ENCODE measurements at places on chromosomes 16 and 17.

DNA sequence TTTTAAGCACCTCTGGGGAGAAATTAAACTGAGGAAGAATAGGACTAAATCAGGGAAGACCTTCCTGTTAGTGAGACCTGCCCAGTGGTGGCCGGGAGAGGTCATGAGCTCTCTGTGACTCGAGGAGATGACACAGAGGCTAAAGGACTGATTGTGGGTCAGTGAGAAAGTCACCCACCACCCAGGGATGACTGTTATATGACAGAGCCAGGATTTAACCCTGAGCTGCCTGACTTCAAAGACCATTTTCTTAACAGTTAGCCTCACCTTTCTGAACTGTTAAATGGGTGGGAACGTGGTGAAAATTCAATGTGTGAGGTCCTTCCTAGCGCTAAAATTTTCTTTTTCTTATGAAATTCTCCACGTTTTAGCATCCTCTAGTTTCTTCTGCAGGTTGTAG is 72.5 kb downstream of the WSB1 start:
- no peak for DNase-seq

- DNase-seq = no peak
Observed at GRCh38 chr16:1345087-1345486, 6.6 kb downstream of the TSR3 start.

DNA sequence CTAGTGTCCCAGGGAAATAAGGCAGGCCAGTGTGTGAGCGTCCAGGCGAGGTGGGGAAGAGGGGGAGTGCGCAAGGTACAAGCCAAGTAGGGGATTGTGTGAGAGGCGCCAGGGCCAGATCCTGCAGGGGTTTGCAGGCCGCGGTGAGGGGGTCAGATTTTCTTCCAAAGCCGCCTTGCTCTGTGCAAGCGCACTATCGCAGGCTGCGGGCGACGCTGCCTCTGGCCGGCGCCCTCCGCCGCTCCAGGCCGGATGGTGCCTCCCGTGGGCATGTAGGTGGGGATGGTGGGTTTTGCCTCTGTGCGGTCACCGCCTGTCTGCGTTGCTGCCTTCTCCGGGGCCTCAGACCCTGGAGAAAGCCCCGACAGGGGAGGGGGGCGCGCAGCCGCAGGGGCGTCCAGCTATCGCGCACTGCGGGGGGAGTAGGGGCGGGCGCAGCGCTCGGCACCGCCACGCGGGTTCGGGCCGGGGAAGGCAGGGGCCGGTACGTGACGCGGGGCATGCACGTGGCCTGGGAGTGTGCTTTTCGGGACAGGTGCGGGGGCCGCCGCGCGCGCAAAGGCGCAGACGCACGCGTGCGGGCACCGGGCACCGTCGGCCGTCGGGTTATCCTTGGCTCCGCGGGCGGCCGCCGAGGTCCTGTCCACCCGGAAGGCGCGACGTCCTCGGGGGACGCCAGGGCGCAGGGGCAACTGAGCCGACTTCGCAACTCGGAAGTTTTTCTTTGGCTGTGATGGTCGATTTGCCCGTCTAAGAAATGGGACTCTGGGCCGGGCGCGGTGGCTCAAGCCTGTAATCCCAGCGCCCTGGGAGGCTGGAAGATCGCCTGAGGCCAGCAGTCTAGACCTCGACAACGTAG is 1.1 kb upstream of the HAPSTR1 start:
- peak; percentile 18 for DNase-seq

DNA sequence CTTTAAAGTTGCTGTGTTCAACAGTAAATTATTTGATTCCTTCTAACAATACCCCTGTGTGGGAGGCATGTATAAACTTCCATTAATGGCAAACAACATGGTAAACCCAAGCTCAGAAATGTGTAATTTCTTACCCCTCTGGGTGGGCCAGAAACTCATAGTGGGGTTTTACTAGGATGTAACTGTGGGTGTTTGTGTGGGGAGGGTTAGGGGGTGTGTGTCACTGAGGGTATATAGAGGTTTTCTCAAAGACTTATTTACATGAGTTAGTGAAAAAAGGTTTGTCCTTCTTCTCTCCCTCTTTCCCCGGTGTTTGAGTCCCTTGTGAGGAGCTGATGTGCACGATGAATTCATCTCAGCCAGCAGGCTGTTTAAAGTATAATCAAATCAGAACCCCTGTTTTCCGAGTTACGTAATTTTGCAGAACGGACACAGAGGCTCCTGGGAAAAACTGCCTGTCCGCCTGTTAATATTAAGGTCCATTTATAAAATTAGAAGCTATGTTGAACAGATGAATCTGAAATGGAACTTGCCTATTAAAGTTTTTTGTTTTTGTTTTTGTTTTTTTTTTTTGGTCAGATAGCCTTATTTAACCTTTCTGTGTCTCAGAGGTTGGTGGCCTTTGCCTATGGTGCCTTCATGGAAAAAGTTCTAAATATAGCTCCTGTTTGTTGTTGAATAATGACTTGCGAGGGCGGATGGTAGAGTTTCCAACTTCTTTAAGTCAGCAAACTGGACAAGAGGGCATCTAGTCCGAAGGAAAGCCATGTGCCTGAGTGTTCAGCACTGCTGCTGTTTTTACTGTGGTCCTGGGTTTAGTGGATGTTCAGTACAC is 73.3 kb downstream of the MSI2 start:
- DNase-seq = no peak

DNA sequence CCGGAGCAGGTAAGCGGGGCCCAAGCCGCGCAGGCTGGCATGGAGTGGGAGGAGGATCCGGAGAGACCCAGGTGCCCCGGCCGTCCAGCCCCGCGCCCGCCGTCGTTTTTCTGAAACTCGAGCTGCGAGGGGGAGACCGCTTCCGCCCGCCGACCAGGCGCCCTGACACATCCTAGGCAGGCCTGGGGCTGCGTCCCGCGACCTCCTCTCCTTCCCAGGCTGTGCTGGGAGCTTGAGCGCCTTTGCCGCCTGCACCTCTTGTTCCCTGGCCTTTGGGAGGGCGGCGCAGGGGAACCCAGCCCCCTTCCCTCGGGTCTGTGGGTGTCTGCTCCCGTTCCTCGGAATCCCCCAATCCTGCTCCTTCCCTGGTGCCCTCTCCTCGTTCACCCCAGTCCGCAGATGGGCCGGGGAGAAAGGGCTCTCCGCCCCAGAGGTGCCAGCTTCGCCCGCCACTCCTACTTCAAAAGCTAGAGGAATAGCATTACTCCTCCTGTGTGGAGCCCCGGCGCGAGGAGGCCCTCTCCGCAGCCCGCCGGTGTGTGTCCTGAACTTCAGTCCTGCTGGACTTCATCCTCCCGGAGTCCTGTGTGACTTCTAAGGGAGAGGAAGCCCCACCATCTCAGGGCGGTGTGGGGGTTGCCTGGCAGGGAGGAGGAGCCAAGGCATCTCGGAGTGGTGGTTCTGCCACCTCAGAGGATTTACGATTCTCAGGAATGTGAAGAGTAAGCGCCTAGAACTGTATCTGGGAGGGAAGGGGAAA is 1.0 kb downstream of the NHERF1 start:
- no peak for DNase-seq

- no peak for DNase-seq
Observed at GRCh38 chr16:84482001-84482891, 22.2 kb downstream of the MEAK7 start.

DNA sequence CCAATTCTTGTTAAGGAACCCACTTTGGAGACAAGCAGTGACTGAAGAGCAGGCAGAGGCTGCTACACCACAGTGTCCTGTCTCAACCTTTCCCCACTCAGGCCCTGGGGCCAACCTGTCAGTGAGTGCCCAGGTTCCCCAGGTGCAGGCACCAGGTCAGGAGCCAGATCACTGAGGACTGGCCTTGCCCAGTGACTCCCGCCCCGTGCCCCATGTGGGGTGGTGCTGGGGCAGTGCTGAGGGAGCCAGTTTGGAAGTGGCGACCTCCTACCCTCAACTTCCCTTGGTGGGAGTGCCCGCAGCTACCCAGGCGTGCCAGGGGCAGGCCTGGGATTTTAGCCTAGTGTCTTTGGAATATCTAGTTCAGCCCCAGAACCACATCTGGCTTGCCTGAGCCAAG is 29.3 kb downstream of the SREBF1 start:
- no peak for DNase-seq

GRCh38 chr16:66622863-66623262 is 18.4 kb downstream of the CMTM3 start:
- DNase-seq = no peak

DNA sequence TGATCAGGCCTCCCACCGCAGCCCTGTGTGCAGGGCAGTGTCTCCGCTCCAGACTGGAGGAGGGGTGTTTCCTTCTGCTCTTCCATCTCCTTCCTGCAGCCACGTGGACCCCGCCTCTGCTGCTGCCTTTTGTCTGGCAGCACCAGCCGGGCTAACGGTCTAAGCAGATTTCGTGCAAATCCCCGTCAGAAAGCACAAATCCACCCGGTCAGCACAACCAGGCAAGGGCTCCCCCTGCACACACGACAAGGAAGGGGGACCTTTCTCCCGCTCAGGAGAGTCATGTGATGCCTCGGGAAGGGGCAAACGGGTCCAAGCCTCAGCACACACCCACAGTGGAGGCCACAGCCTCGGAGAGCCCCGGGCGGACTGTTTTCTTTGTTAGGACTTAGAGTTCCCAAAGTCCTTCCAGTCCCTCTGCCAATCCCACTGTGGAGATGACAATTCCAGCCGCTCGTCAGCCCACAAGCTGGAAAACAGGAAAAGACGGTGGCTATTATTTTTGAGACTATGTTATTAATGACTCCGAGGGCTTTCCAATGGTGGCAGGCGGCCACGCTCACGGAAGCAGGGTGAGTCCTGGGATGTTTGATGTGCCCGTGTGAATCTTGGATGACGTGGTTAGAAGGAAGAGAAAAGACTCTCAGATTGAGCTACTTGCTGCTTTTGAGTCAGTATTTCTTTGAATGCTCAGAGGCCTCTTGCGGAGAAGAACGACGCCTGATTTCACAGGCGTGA is 22.5 kb upstream of the MEAK7 start:
- no peak for DNase-seq

DNA sequence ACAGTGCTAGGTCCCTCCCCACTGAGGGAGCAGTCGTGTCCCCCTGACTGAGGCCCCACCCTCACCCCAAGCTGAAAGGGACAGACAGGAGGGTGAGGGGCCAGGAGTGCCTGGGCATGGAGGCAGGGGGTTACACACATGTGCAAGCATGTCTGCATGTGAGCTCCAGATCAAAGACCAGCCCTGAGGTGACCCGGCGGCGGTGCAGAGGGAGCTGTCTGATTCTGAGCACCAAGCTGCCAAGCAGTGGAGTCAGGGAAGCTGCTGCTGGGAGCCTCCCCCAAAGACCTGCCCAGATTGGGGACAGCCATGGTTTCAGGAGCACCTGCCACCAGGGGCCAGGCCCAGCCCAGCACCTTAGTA is 5.5 kb downstream of the DLX3 start:
- DNase-seq = no peak

DNA sequence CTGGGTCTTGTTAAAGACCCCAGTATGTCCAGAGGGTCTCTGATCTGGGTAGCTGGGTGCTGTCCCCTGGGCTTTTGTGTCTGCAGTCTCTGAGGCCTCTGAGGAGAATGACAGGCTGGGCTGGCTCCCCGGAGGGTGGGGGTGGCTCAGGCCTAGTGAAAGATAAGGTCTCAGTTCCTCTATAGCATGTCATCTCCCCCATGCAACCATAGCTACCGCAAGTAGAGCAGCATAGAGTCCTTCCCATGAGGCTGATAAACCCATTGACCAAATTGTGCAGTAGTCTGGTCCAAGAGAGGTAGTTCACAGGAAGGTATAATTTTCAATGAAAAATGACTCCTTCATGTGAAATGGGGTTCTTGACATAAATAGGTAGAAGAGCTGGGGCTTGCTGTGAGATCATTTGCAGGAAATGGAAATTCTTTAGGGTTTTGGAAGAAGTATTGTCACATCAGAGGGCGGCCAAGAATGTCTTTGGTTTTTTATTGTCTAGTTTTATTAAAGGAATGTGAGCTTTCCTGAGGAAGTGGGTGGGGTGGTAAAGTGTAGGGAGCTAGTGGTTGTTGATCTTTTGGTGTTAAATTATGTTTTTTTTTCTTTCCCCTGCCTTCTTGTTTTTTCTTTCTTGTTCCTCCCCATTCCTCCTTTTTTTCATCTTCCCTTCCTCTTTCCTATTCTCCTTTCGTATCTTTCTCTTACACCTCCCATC is 21.0 kb downstream of the SLC7A6OS start:
- no peak for DNase-seq

- no peak for DNase-seq
Observed at GRCh38 chr17:38415250-38416194, 12.7 kb upstream of the ARHGAP23 start.

DNA sequence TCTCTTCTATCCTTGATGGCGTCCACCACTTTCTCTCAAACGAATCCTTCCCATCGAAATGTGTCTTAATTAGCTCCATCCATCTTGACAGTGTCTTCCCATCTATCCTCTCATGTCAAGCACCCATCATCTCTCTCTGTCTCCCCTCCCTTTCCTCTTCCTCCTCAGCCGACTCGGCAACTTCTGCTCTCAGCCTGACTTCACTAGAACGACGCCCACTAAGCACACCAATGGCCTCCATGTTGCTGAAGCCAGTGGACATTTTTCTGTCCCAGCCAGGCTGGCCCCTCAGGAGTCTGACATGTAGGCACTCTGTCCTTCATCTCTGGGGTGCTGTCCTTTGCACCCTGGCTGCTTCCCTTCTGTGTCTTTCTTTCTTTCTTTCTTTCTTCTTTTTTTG is 2.5 kb upstream of the SPATA20 start:
- DNase-seq = no peak

- no peak for DNase-seq
Observed at GRCh38 chr16:71647391-71647790, 21.4 kb downstream of the MARVELD3 start.

- DNase-seq = no peak
Observed at GRCh38 chr16:80759419-80760162, 44.8 kb downstream of the CDYL2 start.

- no peak for DNase-seq
Observed at GRCh38 chr17:63338272-63338671, 107.8 kb downstream of the CYB561 start.

GRCh38 chr16:17359788-17360390 is 110.9 kb downstream of the XYLT1 start:
- DNase-seq = no peak

- DNase-seq = no peak
Observed at GRCh38 chr17:78368854-78369495, 9.1 kb upstream of the SOCS3 start.

DNA sequence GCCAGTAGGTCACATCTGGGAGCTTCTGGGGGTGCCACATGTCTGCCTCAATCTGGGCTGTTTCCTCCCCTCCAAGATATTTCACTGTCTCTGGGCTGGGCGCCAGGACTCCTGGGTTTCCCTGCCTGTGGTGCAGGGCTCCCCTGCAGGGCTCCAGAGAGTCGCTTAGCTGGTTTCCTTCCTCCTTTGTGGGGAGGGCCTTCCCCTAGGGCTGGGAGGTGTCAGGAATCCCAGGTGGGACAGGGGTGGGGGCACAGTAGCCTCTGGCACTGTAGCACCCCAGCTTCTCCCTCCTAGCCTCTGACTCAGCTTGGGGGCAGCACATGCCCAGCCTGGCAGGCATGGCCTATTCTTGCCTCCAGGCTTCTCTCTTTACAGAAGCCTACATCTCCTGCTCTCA is 2.6 kb downstream of the RARA start:
- no peak for DNase-seq
